ENCODE measurements at places on chromosomes 16 and 17.
A peak's percentile ranks its signal among the peaks of the same experiment; 100 is the strongest.

GRCh38 chr16:13863075-13863765 is 56.7 kb upstream of the ERCC4 start:
- DNase-seq = no peak

GRCh38 chr17:50468304-50469207 is at the start of gene CHAD:
Gene CHAD, minus strand, starts transcription at chr17:50468880. Its CDS starts 67 bp downstream, at chr17:50468813.
- no peak for DNase-seq

- no peak for DNase-seq
Measured at GRCh38 chr17:57375770-57376225, 119.5 kb downstream of the MSI2 start.

DNA sequence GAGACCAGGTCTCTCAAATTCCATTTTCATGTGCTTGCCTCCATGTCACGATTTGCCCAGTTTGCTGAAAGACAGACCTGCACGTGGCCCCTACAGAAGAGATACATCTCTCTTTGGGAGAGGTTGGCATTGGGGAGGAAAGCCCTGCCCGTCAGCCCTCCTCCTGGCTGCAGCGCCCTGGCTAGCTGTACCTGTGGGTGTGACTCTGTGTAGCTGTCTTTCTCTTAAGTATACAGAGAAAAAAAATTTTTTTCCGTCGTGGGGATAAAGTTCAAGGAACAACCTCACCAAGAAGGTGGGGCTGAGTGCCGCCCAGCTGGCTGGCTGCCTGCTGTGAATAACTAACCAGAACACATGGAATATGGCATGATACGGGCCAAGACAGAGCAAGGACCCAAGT is 26.5 kb downstream of the TMEM98 start:
- DNase-seq = no peak

GRCh38 chr16:9136596-9136995 is 45.2 kb downstream of the HAPSTR1 start:
- no peak for DNase-seq

- DNase-seq = no peak
Measured at GRCh38 chr17:66488864-66489263, 186.5 kb downstream of the PRKCA start.

- DNase-seq = peak; percentile 83
Measured at GRCh38 chr17:81322271-81323082, 27.4 kb upstream of the SLC38A10 start.

DNA sequence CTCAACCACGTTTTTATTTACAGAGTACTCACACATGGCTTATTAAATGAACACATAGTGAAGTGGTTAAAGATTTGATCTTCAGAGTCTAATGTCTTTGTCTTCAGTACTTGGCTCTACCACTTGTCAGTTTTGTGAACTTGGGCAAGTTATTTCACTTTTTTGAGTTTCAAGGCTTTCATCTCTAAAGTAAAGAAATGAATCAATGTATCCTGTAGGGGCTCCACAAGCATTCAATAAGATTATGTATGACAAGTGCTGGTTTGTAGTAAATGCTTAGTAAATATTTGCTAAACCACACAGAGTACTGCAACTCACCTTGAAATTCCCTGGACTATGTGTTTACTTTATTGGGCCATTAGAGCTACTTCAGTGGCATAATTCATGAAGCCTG is 446.0 kb upstream of the GOT2 start:
- DNase-seq = no peak

DNA sequence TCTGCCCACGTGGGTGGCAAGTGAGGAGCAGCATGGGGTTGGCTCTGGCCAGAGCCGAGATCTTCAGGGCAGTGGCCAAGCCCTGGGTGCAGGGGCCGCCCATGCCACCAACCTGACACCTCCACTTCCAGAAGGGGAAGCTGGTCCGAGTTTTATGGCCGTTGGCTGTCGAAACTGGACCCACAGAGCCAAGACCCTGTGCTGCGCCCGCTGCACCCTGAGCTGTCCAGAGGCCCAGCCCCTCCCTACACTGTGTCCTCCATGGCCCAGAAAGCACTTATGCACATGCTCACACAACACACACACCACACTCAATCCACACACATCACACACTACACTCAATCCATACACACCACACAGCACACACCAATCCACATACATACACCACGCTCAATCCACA is 33.9 kb upstream of the RPTOR start:
- DNase-seq = no peak

DNA sequence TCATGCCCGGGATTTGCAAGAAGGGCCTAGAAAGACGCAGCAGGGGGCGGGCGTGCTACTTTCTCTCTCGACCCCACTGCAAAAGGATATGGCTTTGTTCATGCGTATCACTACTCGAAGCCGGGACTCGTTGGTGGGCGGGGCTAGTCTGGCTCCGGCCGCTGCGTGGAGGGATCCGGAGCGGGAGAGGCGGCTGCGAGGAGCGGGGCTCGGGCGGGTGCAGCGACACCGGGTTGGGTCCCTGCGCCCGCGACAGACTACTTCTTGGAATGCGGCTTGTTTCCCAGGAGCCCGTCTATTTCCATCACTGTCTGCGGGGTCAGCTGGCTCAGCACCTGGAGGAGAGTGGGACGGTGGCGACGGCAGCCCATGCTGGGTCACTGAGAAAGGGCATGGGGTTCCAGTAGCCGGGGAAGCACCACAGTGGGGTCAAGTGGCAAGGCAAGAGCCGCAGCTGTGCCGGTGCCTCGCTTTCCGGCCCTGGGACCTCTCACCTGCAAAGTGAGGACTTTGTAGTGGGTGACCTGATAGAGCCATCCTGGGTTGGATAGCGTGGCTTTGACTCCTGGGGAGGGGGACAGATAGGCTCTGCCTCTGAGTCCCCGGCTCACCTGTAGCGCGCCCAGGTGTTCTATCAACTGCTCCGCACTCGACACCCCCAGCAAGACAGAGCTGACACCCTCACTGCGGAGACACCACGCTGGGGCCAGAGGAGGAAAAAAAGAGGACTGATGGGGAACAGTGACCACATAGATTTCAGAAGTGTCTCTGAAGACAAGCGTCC is 6.6 kb downstream of the KCNAB3 start:
- DNase-seq = no peak

- no peak for DNase-seq
Measured at GRCh38 chr17:34011599-34011998, 243.5 kb upstream of the CCL2 start.

- DNase-seq = no peak
Measured at GRCh38 chr16:1152651-1153259, at the start of gene CACNA1H. Gene CACNA1H, plus strand, starts transcription at chr16:1153106. Its CDS starts 632 bp downstream, at chr16:1153738.

GRCh38 chr17:81685108-81685507 is 1.3 kb downstream of the HGS start:
- DNase-seq = peak; percentile 98

DNA sequence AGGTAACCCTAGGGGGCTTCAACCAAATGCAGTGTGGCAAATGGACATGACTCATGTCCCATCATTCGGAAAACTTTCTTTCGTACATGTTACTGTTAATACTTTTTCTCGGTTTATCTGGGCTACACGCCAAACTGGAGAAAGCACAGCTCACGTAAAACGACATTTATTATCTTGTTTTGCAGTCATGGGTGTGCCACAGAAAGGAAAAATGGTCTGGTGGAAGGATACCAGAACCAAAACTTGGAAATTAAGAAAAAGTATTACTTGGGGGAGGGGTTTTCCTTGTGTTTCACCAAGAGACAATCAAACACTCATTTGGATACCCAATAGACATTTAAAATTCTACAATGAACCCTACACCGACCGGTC is 23.6 kb downstream of the ALOX15B start:
- no peak for DNase-seq

GRCh38 chr16:54291656-54292487 is 5.3 kb upstream of the IRX3 start:
- DNase-seq = no peak

- no peak for DNase-seq
Measured at GRCh38 chr16:59971264-59971663, 1237.1 kb upstream of the GOT2 start.

- no peak for DNase-seq
Measured at GRCh38 chr17:60249290-60249826, 99.6 kb downstream of the CA4 start.

GRCh38 chr16:10992797-10993196 is 48.4 kb downstream of the CLEC16A start:
- peak; percentile 72 for DNase-seq

DNA sequence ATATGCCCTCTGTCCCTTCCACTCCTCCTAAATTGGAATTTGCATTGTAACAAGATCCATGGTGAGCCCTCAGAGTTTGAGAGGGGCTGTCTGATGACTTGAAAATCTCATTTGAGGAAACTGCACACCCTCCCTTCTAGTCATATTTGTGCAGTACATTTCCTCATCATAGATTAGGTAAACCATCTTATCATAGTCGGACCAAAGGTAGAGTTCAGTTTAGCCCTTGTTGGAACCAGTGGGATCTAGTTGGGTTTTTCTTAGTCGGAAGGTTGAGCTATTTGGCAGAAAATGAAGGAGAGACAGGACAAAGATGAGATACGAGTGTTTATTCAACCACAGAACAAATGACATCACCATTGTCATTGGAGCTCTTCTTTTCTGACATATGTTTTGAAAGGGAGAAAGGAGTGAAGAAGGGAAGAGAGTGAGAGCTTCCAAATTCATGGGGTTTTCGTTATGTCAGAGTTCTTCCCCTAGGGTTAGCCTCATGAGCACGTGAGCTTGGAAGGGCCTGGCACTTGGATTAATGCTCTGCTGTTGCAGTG is 15.8 kb upstream of the KRT20 start:
- no peak for DNase-seq

GRCh38 chr16:67943619-67944504 is at the start of gene LCAT:
Gene LCAT, minus strand, starts transcription at chr16:67944120. Its CDS starts 19 bp downstream, at chr16:67944101.
- DNase-seq = no peak

DNA sequence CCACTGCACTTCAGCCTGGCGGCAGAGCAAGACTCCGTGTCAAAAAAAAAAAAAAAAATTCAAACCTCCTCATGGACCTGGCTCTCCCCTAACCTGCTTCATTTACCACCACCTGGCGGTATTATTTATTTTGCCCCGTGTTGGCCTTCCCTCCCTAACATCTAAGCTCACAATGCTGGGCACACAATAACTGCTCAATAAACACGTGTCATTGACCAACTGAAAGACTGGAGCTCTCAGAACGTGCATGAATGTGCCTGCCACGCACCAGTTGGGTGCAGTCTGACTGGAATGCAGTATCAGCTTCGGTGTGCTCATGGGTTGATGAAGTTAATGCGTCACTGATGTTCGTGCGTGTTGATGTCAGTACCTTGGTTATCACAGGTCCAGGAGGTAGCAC is 64.4 kb upstream of the CDC42EP4 start:
- DNase-seq = no peak

- no peak for DNase-seq
Measured at GRCh38 chr17:73758245-73758644, 114.0 kb upstream of the SDK2 start.

DNA sequence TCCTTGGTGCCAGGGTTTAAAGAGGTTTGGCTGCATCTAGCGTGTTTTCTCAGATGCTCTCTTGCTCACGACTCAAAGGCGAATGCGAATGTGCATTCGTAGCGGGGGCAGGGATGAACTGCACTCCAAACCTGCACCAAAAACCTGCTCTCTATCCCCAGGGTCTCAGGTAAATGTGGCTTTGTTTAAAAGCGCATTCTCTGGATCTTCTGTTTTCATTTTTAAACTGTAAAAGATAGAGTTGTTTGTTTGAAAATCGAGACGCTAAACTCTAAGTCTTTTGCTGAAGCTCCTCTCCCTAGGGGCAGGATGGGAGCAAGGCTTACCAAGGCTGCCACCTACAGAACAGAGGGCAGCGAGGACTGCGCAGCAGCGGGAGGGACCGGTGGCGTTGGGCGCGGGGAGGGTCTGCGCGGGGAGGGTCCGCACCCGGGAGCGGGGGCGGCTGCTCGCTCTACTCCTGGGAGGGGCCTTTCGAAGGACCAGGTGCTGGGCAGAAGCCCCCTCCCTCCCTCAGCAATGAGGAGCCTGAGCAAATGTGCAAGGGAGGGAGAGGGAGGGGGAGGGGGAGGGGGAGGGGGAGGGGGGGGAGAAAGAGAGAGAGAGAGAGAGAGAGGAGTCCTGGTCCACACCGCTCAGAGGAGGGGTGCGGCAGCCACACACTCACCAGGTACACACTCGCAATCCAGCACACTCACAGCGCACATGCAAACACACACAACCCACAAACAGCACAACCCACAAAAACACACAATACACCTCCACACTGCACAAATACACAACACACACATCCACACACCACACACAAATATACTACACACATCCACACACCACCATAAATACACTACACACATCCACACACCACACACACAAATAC is 142.8 kb downstream of the GRIN2A start:
- no peak for DNase-seq

DNA sequence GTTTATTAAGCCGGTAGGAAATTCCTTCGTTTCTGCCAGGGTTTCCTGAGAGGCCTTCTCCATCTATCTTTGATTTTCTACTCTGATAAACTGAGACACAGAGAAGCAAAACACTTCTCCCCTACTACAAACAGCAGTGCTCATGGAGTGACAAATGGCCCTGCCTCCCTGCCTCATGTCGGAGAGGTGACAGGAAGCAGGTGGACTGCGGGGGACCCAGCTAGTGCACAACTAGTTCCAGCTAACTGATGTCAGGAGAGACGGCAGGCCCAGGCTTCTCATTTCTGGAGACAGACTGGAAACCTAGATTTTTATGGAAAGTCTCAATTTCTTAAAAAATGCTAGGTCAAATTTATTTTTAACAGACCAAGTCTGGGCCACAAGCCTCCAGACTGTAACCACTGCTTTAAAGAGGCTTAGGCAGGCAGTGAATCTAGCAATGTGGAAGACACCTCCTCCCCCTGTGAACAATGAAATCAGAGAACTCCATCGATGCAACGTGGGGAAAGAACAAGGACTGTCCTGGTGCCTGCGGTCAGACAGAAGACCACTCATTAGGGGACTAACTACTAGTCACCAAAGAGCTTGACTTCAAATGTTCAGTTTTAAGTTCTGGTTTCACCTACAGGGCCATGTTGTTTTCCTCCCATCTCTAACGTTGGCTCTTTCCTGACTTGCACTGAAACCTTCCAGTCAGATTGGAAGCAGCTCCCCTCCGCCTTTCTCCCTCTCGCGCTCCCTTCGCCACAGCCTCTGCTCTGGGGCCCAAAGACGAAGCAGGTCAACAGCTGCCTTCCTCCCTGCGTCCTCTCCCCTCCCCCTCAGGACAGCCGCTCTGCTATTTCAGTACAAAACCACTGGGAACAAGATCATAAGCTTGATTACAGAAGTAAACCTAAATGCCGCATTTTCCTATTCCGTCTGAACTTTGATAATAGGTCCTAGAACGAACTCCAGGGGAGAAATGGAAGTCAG is 17.6 kb downstream of the GTF3C1 start:
- DNase-seq = no peak

GRCh38 chr17:79652999-79653643 is 42.3 kb upstream of the RBFOX3 start:
- DNase-seq = no peak

DNA sequence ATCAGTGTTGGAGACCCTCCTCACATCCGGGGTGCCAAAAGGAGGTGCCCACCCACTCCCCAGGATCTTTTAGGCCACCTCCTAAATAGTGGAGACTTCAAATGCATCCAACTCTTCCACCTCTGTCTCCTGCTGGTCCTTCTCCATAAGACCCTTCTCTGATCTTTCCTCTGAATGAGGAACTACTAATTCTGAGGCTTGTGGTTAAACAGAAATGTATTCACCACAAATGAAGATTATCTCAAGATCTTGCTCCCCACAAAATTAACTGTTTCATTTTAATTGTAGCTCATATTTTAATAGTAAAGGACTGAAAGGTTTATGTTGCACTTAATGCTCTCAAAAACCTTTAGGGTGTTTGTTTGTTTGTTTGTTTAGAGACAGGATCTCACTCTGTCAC is 34.1 kb downstream of the TLE7 start:
- no peak for DNase-seq

- no peak for DNase-seq
Measured at GRCh38 chr17:82788206-82789001, 36.5 kb downstream of the TBCD start.
